ENCODE measurements at places on chromosomes 1 and 21.

- no peak for DNase-seq
Observed at GRCh38 chr1:150931773-150932172, 5.6 kb downstream of the SETDB1 start.

DNA sequence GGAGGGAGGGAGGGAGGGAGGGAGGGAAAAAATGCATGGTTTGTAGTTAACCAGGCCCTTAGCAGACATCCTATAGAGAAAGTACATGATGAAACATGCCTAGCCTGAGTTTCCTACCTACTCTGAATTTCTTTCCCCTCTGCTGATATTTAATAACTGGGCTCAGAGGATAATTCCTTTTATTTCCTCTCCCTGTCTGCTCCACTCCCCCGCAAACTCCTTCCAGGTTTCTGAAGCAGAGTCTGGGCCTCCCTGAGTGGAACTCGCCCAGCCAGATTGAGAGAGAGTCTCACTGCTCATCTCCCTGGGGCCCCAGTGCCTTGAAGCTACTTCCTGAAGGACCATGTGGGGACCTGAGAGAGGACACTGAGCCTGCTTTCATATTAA lies 111.9 kb upstream of the SLC44A3 start:
- no peak for DNase-seq

GRCh38 chr1:164473544-164473943 lies 85.4 kb upstream of the PBX1 start:
- no peak for DNase-seq

DNA sequence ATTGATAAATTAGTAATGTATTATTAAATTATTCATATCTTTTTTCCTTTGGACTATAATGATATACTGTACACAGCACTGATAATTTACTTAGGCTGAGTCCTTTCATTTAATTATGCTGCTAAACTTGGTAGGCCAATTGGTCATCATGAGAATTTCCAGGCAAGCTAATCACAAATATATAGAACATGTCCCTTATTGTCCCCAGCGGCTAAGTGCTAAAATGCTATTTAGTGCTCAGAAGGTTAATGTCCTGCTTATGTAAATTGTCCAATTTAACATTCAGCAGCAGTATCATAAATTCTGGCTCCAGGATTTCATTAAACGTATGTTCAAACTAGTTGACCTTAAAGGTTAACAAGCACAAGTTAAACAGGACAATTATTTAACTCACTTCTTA lies 30.0 kb upstream of the RRP15 start:
- DNase-seq: no peak

- no peak for DNase-seq
Observed at GRCh38 chr1:237953238-237953637, 62.5 kb upstream of the ZP4 start.
